Left cardiac atrium (tissue), 4 donors: ENCODE measurements at places on chromosomes 1 and 21. TPM values are rescaled to one million over a fixed set of nuclear protein-coding genes. Genes with fewer than 3 reads are reported as not detected.

Gene CBS
- 5.8 TPM for total RNA-seq

Gene PEA15
- 189 TPM for total RNA-seq

Gene ADAMTS1
- 139 TPM for total RNA-seq

Gene VANGL2
- total RNA-seq = 4.1 TPM

Gene AMY1B
- not detected for total RNA-seq

Gene CFAP45
- total RNA-seq = 1.6 TPM

Gene CD5L
- 0.38 TPM for total RNA-seq

Gene SLC22A15
- total RNA-seq = 7.8 TPM

Gene GBP6
- total RNA-seq = 0.08 TPM

Gene UMODL1
- total RNA-seq = not detected

Gene RGSL1
- not detected for total RNA-seq

Gene GDAP2
- total RNA-seq = 16.4 TPM

Gene IVL
- not detected for total RNA-seq

Gene NKAIN1
- total RNA-seq = not detected

Gene CCDC190
- not detected for total RNA-seq

Gene DCST1
- not detected for total RNA-seq

Gene KCNE2
- total RNA-seq = not detected

Gene SMPDL3B
- 0.73 TPM for total RNA-seq

Gene PLA2G2C
- not detected for total RNA-seq

Gene NMNAT2
- 33.8 TPM for total RNA-seq

Gene ENAH
- total RNA-seq = 73.4 TPM

Gene PTGER3
- total RNA-seq = 22.6 TPM

Gene LCK
- 1.2 TPM for total RNA-seq

Gene ZNF436
- 14.2 TPM for total RNA-seq

Gene ALPL
- 38.5 TPM for total RNA-seq

Gene FBLIM1
- total RNA-seq = 75.1 TPM

Gene SLC6A9
- 1.3 TPM for total RNA-seq

Gene RAP1GAP
- 16.4 TPM for total RNA-seq

Gene PYHIN1
- total RNA-seq = 0.59 TPM

Gene GSTM5
- 3.0 TPM for total RNA-seq

Gene LCE1E
- not detected for total RNA-seq

Gene SLAMF9
- total RNA-seq = not detected

Gene FALEC
- total RNA-seq = not detected

Gene FAM151A
- total RNA-seq = 0.15 TPM

Gene EGLN1
- 85.0 TPM for total RNA-seq

Gene LAMC2
- 2.1 TPM for total RNA-seq

Gene RPTN
- total RNA-seq = not detected

Gene PHLDA3
- total RNA-seq = 48.5 TPM

Gene CAMK2N1
- total RNA-seq = 19.4 TPM

Gene C8B
- not detected for total RNA-seq

Gene AK4
- 79.7 TPM for total RNA-seq

Gene SKI
- 47.1 TPM for total RNA-seq

Gene MR1
- 10.5 TPM for total RNA-seq

Gene KCNA10
- total RNA-seq = not detected

Gene MAST2
- 73.5 TPM for total RNA-seq

Gene ARHGAP30
- 10.0 TPM for total RNA-seq

Gene EDARADD
- total RNA-seq = 0.35 TPM

Gene ILF2
- 91.7 TPM for total RNA-seq

Gene HOOK1
- total RNA-seq = 7.6 TPM

Gene HSD11B1
- total RNA-seq = 5.6 TPM

Gene FCRL4
- not detected for total RNA-seq

Gene TACSTD2
- total RNA-seq = 0.81 TPM

Gene CASZ1
- 37.6 TPM for total RNA-seq

Gene C1orf226
- 4.9 TPM for total RNA-seq

Gene OPTC
- total RNA-seq = not detected

Gene SLC9C2
- total RNA-seq = 0.06 TPM

Gene MIXL1
- not detected for total RNA-seq

Gene PRKAA2
- total RNA-seq = 53.2 TPM
